Skin of body (tissue), 3 donors: ENCODE measurements at places on chromosomes 11 and 22.

DNA sequence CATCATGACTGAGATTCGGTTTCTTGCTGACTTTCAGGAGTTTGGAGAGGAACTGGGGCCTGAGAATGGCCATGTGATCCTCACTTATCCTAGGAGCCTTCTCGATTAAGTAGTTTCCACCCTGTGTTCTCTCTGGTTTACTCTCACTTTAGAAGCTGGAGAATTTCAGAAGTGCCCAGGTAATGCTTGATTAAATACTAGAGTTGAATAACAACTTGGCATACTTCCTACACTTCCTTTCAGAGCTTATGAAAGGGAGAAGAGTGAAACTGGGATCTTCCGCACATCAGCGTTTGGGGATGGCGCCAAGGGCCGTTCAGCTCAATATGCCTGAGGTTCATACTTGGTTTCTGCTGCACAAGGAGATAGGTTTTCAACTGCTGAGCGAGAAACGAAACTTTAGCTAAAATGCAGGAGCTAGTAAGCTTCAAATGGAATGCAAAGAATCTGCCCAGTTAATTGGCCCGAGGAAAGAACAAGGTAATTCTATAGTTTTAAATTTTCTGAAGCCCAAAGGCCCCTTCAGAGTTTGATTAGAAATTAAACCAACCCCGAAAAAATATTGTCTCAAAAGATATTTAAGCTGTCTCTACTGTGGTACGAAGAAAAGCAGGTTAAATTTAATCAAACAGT lies 823 bp upstream of the MUC15 start:
- DNase-seq, result no peak

GRCh38 chr11:71456294-71456693 lies 3.3 kb downstream of the NADSYN1 start:
- DNase-seq, result no peak

- no peak for DNase-seq
Observed at GRCh38 chr11:31815711-31816467, 4.8 kb upstream of the PAX6 start.

GRCh38 chr22:36608987-36609386 lies 80.0 kb upstream of the EIF3D start:
- no peak for DNase-seq

DNA sequence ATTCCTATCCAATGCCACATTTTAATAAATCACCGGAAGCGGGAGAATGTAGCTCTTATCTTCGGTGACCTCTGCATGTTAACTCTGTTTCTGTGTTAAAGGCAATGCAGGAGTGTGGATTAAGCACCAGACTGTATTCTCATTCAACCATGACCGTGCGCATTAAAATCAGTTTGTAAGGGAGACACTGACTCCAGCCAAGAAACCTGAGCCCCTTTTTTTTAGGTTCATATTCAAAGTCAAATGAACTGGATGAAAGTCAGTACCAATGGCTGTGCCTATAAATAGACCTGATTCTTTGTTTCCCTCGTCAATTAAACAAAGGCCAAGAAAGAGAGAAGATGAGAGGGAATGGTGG lies 32.2 kb downstream of the C11orf91 start:
- DNase-seq, result no peak

DNA sequence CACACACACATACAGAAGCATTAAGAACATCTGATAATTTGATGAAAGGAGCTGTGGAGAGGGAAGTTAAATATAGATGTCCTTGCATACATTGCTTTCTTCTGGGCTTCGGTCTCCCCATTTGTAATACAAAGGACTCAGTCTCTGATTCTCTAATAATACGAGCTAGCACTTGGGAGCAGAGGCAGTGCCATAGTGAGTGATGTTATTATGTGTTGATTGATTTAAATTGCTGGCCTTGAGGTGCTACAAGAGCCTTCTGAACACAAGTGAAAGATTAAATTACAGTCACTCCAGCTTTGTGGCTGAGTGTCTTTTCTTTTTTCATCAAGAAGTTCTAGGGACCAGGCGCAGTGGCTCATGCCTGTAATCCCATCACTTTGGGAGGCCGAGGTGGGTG lies 61.5 kb upstream of the HMGXB4 start:
- DNase-seq, result no peak

DNA sequence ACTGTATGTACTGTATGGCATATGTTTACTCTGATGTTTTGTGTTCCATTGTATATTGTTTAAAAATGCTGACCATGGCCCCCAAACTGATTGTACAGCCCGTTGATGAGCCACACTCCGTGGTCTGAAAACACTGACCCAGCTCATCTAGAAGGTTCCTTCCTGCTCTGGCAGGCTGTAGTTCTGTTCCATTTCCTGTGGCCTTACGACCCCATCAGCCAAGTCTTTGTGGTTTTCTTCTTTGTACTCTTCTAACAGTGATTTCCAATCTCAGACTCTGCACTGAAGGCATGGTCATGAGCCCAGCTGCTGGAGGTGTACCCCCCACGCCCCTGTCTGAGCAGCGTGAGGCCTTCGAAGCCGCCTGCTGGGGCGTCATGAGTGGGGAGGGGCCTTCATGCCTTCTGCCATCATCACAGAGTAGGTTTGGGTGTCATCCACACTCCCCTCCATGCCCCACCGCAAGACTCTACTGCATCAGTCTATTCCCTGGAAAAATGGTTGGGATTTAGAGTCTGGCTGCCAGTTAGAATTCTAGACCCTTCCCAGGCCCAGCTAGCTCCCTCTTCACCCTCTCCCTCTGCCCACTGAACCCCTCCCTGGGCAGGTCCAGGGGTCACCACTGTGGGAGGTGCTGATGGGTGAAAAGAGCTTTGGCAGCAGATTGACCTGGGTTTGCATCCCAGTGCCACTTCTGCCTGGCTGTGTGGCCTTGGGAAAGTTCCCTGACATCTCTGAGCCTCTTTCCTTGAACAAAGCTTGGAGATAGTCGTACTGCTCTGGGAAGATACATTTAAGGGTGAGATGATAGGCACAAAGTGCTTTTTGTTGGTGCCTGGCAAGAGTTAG lies 11.3 kb upstream of the C11orf96 start:
- DNase-seq, result no peak

DNA sequence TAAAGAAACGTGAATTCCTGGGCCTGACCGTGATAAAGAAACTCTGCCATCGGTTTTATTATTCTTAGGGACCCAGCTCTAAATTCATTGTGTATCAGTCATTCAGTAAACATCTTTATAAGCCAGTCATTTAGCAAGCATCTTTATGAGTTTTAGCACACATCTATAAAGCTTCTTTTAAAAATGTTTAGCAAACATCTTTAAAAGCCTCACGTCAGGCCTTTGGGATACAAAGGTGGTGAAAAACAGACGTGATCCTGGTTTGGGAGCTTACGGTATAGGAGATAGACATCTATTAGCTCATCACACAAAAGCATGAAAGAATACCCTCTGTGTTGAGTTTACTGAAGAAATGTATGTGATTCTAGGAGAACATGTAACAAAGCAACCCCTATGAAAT lies 320.2 kb downstream of the LARGE1 start:
- no peak for DNase-seq

DNA sequence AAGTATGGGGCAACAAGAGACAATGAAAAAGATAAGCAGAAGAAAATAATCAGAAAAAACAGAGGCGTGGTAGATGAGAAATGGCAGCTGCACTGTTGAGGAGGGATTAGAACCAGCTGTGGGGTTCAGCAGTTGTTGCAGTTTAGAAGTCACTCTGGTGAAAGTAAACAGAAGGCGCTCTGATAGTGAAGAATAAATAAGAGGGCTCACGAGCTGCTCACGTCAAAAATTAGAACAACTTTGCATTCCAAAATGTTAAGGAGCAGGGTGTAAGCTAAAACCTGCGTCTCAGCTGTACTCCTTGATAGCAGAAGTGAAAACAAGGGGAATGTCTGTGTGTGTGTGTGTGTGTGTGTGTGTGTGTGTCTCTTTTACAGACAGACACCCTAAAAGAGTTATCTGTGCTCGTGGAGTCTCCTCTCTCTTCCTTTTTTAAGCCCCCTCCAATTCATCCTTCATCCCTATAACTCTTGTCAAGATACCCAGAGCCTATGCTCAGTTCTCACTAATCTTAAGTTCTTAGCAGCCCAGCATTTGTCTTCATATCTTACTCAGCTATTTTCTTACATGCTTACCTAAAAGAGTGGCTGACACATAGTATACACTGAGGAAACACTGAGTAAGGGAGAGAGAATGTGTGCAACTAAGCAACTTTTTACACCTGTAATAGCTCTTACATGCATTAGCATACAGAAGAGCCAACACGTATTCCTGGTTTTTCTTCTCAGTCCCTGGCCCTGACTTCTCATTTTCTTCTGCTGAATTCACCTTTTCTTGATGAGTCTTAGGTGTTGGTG lies 8.9 kb downstream of the TTC17 start:
- DNase-seq, result no peak

DNA sequence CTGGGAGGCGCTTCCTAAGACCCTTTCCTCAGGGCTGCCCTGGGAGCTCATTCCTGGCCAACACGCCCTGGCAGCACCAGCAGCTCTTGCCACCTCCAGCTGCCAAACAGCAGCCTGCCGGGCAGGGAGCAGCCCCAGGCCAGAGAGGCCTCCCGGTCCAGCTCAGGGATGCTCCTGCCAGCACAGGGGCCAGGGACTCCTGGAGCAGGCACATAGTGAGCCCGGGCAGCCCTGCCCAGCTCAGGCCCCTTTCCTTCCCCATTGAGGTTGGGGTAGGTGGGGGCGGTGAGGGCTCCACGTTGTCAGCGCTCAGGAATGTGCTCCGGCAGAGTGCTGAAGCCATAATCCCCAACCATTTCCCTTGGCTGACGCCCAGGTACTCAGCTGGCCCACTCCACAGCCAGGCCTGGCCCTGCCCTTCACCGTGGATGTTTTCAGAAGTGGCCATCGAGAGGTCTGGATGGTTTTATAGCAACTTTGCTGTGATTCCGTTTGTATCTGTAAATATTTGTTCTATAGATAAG lies 7.6 kb downstream of the SLC39A13 start:
- DNase-seq, result peak; percentile 48

- no peak for DNase-seq
Observed at GRCh38 chr11:38153985-38154384, 1555.9 kb upstream of the RAG2 start.

GRCh38 chr11:65036931-65037330 lies 4.1 kb upstream of the SAC3D1 start:
- DNase-seq, result no peak

GRCh38 chr22:47116426-47117341 lies 354.2 kb downstream of the TBC1D22A start:
- DNase-seq, result no peak

GRCh38 chr11:1453611-1454034 lies 33.0 kb downstream of the MOB2 start:
- DNase-seq, result no peak

- DNase-seq, result no peak
Observed at GRCh38 chr11:115691030-115691429, 186.8 kb upstream of the CADM1 start.

DNA sequence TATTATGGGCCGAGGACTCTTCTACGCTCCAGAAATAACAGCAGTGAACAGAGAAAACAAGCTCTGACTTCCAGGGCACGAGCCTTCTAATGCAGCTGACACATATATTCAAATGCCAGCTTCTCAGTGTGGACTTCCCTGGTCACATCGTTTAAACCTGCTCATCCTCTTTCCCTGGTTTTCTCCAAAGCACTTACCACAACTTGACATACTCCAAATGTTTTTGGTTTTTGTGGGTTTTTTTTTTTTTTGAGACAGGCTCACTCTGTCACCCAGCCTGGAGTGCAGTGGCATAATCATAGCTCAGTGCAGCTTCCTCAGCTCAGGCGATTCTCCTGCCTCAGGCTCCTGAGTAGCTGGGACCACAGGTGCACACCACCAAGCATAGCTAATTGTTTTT lies 105.5 kb downstream of the MICAL3 start:
- DNase-seq, result no peak

- DNase-seq, result no peak
Observed at GRCh38 chr11:27064086-27064485, 23.5 kb downstream of the BBOX1 start.

GRCh38 chr22:22045571-22046335 lies 63.2 kb upstream of the TOP3B start:
- no peak for DNase-seq

DNA sequence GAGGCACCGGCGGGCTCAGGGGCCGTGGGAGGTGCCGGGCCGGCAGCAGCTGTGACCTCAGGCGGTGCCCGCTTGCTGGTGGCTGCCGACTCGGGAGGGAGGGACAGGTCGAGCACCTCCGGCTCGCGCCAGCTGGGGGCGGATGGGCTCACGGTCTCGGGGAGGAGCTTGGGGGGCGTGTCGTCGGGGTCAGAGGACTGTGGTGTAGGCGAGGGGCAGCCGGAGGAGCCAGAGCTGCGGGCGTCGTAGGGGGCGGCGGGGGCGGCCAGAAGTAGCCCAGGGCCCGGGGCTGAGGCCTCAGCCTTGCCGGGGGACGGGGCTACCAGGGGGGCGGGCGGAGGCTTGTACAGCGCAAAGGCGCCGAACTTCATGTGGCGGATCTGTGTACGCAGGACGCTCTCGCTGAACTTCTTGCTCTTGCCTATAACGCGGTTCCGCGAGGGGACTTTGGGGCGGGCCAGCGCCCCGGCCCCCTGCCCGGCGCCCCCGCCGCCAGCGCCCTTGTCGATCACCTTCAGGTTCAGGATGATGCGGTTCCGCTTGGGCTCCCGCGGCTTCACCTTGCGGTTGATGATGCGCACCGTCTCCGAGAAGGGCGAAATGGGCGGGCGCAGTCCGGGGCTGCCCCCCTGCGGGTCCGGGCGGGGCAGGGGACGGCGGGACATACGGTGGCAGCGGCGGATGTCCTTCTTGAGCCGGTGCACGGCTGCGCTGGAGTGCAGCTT lies 5.5 kb downstream of the CBX6 start:
- DNase-seq, result no peak

GRCh38 chr11:41431784-41432183 lies 27.7 kb downstream of the LRRC4C start:
- DNase-seq, result no peak

DNA sequence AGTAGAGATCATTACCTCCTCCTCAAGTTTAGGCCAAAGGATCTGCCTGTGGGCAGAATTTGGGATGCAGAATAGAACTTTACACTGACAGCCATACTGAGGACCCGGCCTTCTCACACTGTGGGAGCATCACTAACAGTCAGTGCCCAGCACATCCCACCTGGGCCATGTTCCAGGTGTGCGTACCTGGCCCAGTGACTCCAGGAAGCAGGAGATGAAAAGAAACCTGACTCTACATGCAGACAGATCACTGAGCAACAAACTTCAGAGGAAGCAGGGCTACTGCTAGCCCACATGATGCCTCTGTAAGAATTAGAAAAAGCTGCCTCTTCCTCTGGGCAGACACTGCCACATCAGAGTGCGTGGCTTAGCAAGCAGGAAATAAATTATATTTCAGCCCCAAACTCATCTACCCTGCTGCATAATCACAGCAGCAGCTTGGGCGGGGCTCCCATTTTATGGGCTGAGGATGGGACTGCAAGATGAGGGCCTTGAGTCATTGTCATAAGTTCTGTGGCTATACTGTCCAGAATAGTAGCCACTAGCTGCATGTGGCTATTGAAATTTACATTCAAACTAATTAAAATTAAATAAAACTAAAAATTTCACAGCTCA lies 6.0 kb upstream of the LMO2 start:
- no peak for DNase-seq

- DNase-seq, result no peak
Observed at GRCh38 chr11:1755692-1756561, 5.5 kb upstream of the IFITM10 start.

DNA sequence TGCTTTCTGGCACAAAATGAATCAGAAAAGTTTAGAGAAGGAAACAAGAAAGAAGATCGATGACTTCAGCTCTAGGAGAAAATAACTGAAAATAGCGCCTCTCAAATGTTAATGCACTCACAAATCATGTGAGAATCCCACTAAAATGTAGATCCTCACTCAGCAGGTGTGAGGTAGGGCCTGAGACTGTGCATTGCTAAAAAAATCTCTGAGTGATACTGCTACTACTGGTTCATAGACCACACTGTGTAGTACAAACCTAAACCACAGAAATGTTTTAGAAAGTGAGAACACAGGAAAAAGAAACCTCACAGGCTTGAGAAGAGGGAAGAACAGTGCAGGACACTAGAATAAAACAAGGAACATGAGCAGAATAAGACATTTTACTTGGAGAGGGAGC lies 2.0 kb downstream of the OR8D4 start:
- no peak for DNase-seq
